Muscle of back (tissue), 13 donors: ENCODE measurements at places on chromosomes 13 and 19. TPM values are rescaled to one million over a fixed set of nuclear protein-coding genes. Genes with fewer than 3 reads are reported as not detected.
A peak's percentile ranks its signal among the peaks of the same experiment; 100 is the strongest.

The OR10H1 gene
- polyA plus RNA-seq = 0.04 TPM

DNA sequence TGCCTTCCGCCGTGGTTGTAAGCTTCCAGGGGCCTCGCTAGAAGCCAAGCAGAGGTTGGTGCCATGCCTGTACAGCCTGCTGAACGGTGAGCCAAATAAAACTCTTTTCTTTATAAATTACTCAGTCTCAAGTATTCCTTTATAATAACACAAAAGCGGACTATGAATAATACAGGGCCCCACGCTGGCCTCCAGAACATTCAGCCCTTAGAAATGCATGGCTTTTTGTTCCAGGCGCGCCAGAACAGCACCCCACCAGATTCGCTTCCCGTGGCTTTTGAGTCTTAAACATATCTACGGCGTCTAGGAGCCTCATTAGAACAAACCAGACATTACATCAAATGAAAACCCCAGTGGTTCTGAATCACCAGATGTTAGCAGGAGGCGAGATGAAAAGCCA, 75.1 kb downstream of the SLC15A1 start:
- no peak for DNase-seq

The EFNA2 gene
- 2.4 TPM for polyA plus RNA-seq

GRCh38 chr13:29877456-29878078, 27.1 kb upstream of the UBL3 start:
- DNase-seq = no peak

DNA sequence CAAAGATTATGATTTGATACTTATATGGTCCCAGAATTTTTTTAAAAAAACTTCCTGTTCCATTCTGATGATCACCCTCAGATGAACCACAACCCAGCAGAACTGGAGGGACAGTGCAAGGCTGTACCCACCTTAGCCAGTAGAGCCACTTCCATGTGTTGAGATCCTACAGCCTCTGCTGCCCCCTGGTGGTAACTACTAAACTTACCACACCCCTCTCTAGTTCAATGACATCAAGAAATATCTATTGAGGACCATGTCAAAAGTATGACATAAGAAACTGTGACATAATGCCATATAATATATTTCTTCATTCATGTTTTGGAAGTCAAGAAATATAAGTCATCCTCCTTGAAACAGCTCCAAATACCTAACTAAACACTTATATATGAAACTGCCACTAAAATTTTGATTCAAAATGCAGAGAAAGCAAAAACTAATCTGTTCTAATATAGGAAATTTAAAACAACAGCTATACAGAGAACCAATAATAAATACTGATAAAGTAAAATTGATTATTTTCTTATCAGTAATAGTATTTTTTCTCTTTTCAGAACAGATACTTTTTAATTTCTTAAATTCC, 412.6 kb downstream of the KCTD12 start:
- peak; percentile 68 for DNase-seq

- DNase-seq = peak; percentile 50
These were observed 85.2 kb downstream of the EDNRB start for GRCh38 chr13:77833331-77833863.

DNA sequence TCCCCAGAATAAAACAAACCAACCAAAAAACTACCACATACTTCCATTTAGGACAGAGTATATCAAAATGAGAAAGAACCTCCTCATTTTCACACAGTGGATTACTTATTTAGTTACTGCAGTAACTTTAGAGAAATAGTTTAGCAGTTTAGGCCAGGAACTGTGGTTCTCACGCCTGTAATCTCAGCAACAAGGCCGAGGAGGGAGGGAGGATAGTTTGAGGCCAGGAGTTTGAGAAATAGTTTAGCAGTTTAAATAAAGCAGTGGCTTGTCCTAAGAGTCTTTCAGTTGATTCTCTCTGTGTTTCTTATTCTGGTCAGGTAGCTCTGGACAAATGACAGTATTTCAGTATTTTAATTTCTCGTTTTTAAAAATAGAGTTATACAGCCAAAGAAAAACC, 9.4 kb downstream of the HMGB1 start:
- no peak for DNase-seq

- no peak for DNase-seq
These were observed 8.4 kb downstream of the CPT1C start for GRCh38 chr19:49699364-49699763.

DNA sequence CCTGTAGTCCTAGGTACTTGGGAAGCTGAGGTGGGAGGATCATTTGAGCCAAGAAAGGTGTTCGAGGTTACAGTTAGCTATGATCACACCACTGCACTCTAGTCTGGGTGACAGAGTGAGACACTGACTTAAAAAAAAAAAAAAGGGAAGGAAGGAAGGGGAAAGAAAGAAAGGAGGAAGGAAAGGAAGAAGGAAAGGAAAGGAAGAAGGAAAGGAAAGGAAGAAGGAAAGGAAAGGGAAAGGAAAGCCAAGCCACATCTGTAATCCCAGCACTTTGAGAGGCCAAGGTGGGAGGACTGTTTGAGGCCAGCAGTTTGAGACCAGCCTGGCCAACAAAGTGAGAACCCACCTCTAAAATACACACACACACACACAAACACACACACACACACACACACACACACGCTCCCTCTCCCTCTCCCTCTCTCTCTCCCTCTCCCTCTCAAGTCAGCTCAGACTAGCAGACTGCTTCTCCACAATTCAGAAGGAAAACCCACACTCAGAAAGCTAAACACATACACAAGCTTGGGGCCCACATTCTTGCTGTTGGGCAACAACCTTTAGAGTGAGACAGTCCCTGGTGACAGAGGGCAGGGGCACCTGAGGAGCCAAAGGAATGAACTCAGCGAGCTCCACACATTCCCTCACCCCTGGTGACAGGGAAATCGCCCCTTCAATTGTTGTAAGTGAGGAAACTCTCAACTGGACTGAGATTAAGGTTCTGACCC, 2.7 kb downstream of the ZNF709 start:
- DNase-seq = no peak

The RNASEH2A gene
- 13.4 TPM for polyA plus RNA-seq

DNA sequence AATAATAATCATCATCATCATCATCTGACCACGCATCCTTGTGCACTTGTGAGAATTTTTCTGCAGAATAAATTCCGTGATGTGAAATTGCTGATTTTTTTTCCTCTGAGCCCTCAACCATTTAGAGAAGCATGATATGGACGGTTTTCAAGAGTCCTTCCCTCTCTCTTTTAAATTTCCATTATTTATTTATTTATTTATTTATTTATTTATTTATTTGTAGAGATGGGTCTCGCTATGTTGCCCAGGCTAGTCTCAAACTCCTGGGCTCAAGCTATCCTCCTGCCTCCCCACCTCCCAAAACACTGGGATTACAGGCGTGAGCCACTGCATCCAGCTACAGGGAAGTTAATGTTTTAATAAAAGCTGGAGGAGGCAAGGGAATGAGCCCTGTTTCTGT, 39.6 kb downstream of the CACNA1A start:
- DNase-seq = no peak

GRCh38 chr13:22929381-22930126, 251.2 kb upstream of the SGCG start:
- no peak for DNase-seq

The CYP2A6 gene
- polyA plus RNA-seq = not detected
